ENCODE measurements at places on chromosomes 1 and 21. TPM values are rescaled to one million over a fixed set of nuclear protein-coding genes. Genes with fewer than 3 reads are reported as not detected.

The TRPM2 gene
- total RNA-seq = under 0.01 TPM

The SVBP gene
- 13.6 TPM for total RNA-seq

The NUP210L gene
- 0.09 TPM for total RNA-seq

The UBAP2L gene
- total RNA-seq = 57.1 TPM

The ANKRD65 gene
- 0.09 TPM for total RNA-seq

The PTPRC gene
- total RNA-seq = 0.28 TPM

The DDAH1 gene
- total RNA-seq = 34.7 TPM

The CYP4A22 gene
- total RNA-seq = not detected

The FNBP1L gene
- total RNA-seq = 68.2 TPM

The LAMTOR2 gene
- total RNA-seq = 96.3 TPM

The DNALI1 gene
- total RNA-seq = 1.5 TPM

The SPSB1 gene
- 21.3 TPM for total RNA-seq

The KRTAP24-1 gene
- total RNA-seq = not detected

The DAB1 gene
- not detected for total RNA-seq

The TFF3 gene
- not detected for total RNA-seq

The OR6K3 gene
- not detected for total RNA-seq

The S100B gene
- total RNA-seq = not detected

The BOLA1 gene
- total RNA-seq = 5.5 TPM

The FMO2 gene
- 0.47 TPM for total RNA-seq

The PDPN gene
- total RNA-seq = 0.38 TPM

The CLEC20A gene
- not detected for total RNA-seq

The VWA5B1 gene
- total RNA-seq = not detected

The ITLN2 gene
- 0.18 TPM for total RNA-seq

The COL24A1 gene
- 0.09 TPM for total RNA-seq

The TRAPPC10 gene
- 21.8 TPM for total RNA-seq

The SLFNL1 gene
- 0.28 TPM for total RNA-seq

The MLLT11 gene
- 4.8 TPM for total RNA-seq

The CALML6 gene
- total RNA-seq = not detected

The LIN28A gene
- not detected for total RNA-seq

The RHD gene
- not detected for total RNA-seq

The AGMAT gene
- total RNA-seq = 0.27 TPM

The KMO gene
- total RNA-seq = under 0.01 TPM

The OR2L5 gene
- total RNA-seq = not detected

The FASLG gene
- total RNA-seq = not detected

All from endothelial cell of coronary artery (primary cell).